ENCODE measurements at places on chromosomes 1 and 21. TPM values are rescaled to one million over a fixed set of nuclear protein-coding genes. Genes with fewer than 3 reads are reported as not detected.

DNA sequence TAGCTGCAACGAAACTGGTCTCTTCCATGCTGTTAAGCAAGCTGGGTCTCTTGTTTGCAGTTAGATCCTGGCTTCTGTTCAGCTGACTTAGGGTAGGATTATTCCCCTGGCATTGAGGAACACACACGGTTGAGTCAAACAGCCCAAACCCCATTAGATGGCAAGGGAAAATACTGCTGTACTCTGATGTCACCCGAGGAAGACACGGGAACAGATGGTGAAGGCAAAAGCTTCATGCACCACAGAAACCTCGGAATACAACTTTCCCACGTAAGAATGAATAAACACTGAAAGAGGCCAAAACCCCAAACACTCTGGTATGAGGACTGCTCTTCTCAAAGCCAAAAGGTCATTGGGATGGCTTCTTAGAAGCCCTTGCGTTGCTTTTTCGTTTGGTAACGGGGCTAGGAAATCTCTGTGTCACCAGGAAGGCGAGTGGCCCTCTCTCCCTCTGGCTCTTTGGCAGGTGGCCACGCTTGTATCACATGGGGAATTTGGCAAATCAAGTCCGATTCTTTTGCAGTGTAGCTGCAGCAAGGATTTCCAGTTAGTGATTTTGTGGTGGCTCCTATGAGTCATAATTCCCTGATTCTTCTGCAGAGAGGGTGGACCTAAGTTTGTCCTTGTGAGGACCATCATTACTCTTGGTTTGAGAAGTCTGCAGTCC is 16.7 kb upstream of the LYST start:
- H3K27me3 ChIP-seq, result no peaks in the 10 kb centered on the region
- peak overlapping the region; percentile 4 for H3K4me3 ChIP-seq
- H3K4me1 ChIP-seq, result peaks cover 5% of the 10 kb centered on the region
- H3K36me3 ChIP-seq, result no peaks in the 10 kb centered on the region
- DNase-seq, result peak; percentile 88

DNA sequence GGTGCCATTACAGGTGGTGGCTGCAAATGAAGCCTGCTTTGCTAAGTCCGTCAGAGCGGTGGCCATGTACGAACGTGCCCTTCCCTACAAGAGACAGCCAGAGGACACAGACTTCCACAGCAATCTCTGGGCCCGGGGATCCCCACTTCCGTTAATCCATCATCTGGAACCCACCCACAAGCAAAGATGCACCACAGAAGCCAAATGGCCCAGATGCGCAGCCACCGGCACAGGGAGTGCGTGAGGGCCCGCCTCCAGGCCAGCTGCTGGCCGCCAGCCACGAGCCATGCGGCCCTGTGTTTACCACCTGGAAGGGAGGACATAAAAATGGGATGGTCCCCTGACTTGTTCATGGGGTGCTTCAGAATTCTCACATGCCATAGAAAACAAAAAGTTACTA is 22.1 kb downstream of the MRAP start:
- H3K4me1 ChIP-seq, result no peaks in the 10 kb centered on the region
- no peak for DNase-seq
- H3K4me3 ChIP-seq, result no peak overlapping the region
- H3K36me3 ChIP-seq, result peaks cover 100% of the 10 kb centered on the region
- H3K27ac ChIP-seq, result no peak overlapping the region

DNA sequence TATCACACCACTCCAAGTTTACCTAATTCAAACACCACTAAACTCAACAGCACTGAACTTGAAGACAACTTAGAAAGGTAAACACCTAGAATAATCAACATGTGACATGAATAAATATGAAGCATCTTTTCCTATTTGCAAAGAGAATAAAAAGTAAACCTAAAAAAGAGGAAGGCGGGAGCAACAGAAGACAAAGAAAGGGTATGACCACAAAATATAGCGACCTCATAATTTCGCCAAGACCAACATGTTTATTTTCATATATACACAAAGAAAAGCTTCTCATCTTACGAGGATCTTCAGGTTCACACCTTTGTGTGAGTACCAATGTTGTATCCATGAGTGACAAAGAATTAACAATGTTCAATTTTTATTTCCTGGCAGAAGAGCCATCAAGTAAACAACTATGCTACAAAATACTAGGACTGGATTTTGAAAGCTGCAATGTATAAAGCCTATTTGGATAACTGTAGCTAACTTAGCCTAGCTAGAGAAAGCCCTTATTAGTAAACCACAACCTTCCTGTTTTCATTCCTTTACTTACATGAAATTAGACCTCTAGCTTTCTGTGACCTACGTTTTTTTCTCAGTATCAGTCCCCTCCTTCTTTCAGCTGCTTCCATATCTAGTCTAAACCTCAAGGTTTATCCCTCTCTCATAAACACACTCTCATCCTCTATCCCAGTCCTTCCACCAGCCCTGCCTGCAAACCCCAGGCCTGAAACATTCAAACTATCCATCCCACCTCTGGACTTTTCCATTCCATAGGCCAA is 21.3 kb upstream of the PHTF1 start:
- no peak for DNase-seq
- no peak overlapping the region for H3K4me3 ChIP-seq
- H3K36me3 ChIP-seq, result peaks cover 18% of the 10 kb centered on the region
- H3K4me1 ChIP-seq, result peaks cover 65% of the 10 kb centered on the region

- H3K4me3 ChIP-seq, result no peak overlapping the region
- H3K27me3 ChIP-seq, result no peaks in the 10 kb centered on the region
- no peak overlapping the region for H3K27ac ChIP-seq
- no peaks in the 10 kb centered on the region for H3K4me1 ChIP-seq
Observed at GRCh38 chr1:245086389-245086969, 68.3 kb upstream of the KIF26B start.

The GBP6 gene
- not detected for total RNA-seq

DNA sequence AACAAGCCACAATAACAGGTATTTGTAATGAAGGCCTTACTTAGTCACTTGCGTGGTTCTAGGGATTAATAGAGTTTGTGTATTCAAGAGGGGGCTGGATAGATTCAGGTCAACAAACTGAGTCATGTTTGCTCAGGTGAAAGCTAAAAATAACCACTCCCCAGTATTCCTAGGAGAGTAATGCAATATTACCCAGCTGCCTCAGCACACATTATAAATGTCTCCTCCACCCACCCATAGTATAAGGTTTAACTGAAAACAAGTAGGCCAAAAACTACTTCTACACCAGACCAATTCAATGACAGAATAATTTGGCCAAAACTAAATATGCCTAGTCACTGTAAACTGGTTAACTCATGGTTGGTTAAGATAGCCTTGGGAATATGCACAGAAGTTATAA is 34.4 kb downstream of the WLS start:
- H3K4me3 ChIP-seq, result no peak overlapping the region
- no peaks in the 10 kb centered on the region for H3K36me3 ChIP-seq
- H3K4me1 ChIP-seq, result peaks cover 50% of the 10 kb centered on the region
- H3K27me3 ChIP-seq, result no peaks in the 10 kb centered on the region
- no peak for DNase-seq

- no peaks in the 10 kb centered on the region for H3K27me3 ChIP-seq
- no peaks in the 10 kb centered on the region for H3K4me1 ChIP-seq
- no peak overlapping the region for H3K27ac ChIP-seq
- H3K36me3 ChIP-seq, result no peaks in the 10 kb centered on the region
- no peak for DNase-seq
Observed at GRCh38 chr1:68811806-68812205, 314.9 kb upstream of the DEPDC1 start.

DNA sequence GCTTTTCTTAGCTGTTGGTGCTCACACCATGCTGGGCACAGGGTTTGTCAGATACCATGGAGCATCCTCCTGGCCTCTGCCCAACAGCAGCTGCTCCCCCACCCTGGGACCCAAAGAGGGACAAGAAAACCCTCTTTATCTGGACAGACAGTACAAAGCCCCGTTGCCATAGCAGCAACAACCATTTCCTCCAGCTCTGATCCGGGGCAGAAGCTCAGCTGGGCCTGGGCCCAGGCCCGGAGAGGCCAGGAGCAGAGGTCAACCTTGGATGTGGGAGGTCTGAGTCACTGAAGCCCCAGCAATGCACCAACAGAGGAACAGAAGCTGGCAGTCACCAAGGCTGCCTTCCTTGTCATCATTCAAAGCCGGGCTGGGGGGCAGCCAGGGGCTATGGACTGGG is 228.4 kb upstream of the POU3F1 start:
- no peak for DNase-seq
- H3K4me1 ChIP-seq, result no peaks in the 10 kb centered on the region
- no peaks in the 10 kb centered on the region for H3K36me3 ChIP-seq

DNA sequence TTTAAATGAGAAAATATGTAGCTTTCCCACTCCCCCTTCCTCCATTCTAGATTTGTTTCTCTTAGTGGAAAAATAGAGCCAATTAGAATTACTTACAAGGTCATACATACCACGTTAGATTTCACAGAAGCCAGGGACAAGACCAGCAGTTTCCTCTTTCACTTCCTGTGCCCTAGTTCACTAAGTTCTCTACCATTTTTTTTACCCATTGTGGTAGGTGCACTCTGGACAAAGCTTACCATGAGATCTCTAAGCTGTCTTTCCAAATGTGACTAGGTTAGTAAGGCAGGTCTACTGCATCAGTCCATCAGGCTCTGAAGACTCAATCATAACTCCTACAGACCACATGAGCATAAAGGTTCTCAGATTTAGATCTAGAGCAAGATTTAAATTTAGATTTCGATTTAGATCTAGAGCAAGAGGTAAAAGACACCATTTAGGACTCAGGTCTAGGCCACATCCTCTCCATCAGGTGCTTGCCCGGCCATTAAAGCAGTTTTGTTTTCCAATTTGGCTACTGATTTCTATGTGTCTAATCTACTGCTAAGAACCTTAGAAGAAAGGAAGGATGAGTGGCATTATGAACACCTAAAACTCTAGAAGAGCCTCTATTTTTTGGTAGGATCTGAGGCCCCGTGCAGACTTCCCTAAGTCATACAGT is 235.3 kb downstream of the FAF1 start:
- no peaks in the 10 kb centered on the region for H3K36me3 ChIP-seq
- H3K27me3 ChIP-seq, result no peaks in the 10 kb centered on the region
- no peaks in the 10 kb centered on the region for H3K4me1 ChIP-seq
- no peak overlapping the region for H3K4me3 ChIP-seq

DNA sequence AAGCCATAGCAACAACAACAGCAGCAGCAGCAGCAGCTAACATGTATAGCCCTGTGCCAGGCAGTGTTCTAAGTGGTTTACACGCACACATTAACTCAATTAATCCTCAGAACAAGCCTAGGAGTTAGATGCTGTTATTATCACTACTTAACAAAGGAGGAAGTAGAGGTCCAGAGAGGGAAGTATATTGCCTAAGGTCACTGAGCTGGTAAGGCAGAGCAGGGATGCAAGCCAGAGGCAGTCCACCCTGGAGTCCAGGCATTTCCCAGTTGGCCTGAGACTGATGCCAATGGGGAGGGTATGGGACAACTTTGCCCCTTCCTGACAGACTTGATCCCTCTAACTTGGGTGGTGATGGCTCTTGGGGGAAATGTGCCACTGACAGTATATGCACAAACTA is 6.8 kb downstream of the CDC14A start:
- H3K27me3 ChIP-seq, result no peaks in the 10 kb centered on the region
- peaks cover 36% of the 10 kb centered on the region for H3K4me1 ChIP-seq
- peaks cover 3% of the 10 kb centered on the region for H3K36me3 ChIP-seq
- H3K4me3 ChIP-seq, result no peak overlapping the region
- DNase-seq, result no peak

The CCDC27 gene
- total RNA-seq, result 0.17 TPM

DNA sequence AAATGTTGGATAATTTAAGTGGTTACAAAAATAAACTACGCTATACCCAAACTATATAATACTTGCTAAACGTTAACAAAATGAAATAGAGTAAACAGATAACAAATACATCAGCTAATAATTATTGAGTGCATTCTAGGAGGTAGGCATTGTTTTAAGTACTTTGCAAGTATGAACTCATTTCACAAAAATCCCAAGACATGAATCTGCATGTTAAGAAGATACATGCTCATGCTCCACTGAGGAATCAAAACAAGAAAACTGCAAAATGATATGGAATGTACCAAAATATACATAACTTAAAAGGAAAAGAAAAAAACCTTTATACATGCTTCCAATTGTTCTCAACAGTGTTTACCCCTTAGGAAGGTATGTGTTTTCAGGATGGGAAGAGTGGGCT is 2.5 kb downstream of the FRRS1 start:
- H3K27ac ChIP-seq, result no peak overlapping the region
- peaks cover 4% of the 10 kb centered on the region for H3K4me1 ChIP-seq
- no peak for DNase-seq
- H3K27me3 ChIP-seq, result no peaks in the 10 kb centered on the region

DNA sequence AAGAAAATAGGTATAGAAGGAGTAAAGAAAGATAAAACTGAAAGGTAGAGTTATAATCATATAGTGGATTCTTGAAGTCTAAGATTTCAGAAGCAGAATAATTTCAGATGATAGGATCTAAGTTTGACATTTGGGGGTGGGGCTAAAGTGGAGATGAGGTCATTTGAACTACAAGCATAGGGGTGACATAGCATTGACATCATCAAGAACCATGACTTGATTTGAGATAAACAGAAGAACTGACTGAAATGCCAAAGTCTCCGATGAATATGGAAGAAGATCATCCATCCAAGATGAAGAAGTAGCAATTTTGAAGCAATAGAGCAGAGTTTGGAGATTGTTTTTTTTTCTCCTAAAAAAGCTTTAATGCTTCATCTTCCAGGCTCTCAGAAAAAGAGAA is 122.3 kb downstream of the MACF1 start:
- H3K4me3 ChIP-seq, result no peak overlapping the region
- DNase-seq, result no peak
- no peaks in the 10 kb centered on the region for H3K27me3 ChIP-seq

DNA sequence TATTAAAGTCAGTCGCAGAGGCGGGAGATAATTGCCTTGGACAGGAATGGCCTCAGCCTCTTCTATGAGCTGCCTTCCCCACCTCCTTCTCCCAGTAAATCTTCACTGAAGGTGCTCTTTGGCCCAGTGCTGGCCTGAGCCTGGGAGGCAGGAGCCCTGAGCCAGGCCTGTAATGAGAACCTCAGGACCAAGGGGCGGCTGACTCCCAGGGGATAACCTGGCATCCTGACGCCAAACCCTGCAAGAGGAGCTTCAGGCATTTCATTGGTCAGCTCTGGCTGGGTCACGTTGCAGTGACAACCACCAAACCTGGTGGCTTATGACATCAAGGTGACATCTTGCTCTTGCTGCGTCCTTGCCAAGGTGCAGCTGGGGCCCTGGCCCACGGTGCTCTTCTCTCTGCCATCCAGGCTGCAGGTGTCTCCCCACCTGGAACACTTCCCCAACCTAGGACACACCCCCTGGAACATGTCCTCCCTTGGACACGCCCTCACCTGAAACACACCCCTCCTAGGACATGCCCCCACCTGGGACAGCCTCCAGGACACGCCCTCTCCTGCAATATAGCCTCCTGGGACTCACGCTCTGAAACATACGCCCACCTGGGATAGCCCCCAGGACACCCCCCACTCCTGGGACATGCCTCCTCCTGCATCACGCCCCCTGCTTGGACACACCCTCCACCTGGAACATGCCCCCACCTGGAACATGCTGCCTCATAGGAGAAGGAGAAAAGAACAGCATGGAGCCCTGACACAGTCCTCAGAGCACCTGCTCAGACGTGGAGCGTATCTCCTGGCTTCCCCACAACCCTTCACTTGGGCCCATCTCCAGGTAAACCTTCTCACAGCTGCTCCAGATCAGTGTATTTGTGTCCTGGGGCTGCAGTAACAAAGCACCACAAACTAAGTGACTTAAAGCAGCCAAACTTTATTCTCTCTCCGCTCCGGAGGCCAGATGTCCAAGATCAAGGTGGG is 333.6 kb downstream of the NPHP4 start:
- DNase-seq, result no peak
- H3K4me3 ChIP-seq, result no peak overlapping the region
- H3K27me3 ChIP-seq, result peaks cover 12% of the 10 kb centered on the region
- no peaks in the 10 kb centered on the region for H3K36me3 ChIP-seq

The AADACL3 gene
- not detected for total RNA-seq

The AUNIP gene
- 0.26 TPM for total RNA-seq

The SPRR2A gene
- total RNA-seq, result not detected

The ZNF683 gene
- total RNA-seq, result not detected
